ENCODE measurements at places on chromosomes 7 and 10.

DNA sequence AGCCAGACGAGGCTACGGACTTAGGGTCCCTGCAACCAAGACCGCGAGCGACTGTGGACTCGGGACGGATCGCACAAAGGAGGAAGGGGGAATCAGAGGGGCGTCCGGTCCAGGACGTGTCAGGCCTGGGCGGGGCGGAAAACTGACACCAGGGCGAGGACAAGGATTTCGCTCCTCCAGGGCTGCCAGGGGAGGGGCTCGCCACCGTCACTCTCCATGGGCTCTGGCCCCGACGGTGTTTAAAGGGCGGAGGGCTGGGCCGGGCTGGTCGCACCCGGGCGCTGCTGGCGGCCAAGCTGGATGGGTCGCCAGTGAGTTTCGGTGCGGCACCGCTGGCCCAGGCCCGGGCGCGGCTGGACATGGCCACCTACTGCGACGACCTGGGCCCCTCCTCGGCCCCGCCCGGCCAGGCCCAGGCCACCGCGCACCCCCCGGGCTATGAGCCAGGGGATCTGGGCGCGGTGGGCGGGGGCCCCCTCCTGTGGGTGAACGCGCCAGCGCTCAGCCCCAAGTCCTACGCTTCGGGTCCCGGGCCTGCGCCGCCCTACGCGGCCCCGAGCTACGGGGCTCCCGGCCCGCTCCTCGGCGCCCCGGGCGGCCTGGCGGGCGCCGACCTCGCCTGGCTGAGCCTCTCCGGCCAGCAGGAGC lies at the start of gene FOXI2:
Gene FOXI2, plus strand, starts transcription at position 271 of the 648 bp plus-strand sequence. Its CDS starts 89 bp downstream, at position 360.
- no peak for DNase-seq

GRCh38 chr7:1632916-1633785 lies 36.9 kb upstream of the ELFN1 start:
- DNase-seq, result no peak

DNA sequence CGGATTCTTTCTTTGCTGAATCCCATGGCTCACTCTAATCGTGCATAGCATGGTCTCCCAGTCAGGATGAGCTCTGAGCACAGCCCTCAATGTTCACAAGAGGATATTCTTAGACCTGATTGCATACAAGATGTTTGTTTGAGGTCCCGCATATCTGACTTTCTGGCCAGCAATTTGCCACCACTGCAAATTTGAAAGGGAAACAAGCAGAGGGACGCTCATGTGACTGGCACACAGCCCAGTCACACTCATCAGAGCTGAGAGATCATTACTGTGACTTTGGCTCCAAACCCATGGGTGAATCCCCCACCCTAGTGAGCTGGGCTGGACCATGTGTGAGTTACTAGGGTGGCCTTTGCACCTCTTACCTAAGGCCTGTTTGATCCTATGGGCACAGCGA lies 9.9 kb downstream of the TAS2R41 start:
- DNase-seq, result no peak

DNA sequence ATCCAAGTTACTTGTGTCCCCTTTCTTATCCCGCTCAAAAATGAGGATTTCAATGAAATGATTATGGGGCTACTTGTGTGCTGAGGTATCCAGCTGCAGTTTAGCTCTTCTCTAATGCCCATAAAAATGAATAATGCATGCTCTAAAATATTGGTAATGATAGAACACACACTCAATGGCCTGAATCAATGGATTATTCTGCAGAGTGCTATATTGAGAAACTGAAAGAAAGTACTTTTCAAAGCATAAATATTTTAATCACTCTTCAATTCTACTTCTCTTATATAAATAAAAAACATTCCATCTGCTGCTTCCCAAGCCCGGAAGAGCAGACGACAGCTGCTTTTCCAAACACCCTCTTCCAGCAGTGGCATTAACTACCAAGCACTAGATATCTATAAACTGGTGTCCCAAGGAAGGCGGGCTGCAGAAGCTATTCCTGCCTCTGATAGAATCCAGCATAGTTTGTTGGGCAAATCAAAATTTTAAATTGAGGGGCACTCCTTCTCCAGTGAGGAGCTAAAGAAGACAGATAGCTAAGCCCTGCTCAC lies 284.9 kb upstream of the AOAH start:
- DNase-seq, result no peak

DNA sequence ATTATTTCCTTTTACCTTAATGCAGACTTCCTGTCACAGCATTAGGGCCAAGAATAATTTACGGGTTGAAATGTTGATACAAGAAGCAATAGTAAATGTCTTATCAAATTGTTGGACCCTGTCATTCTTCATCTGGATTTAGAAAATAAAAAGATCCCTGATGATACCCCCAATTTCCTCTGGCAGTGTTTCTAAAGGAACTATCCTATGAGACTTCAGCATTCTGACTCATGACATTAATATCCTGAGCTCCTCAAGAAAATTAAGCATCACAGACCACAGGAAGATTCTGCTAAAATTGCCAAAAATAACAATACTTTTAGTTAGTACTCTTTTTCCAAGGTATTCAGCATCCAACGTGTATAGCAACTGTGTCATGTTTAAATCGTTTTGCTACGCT lies 490.5 kb upstream of the ANKRD30A start:
- DNase-seq, result no peak

- no peak for DNase-seq
These were observed 35.3 kb upstream of the SPOCK2 start for GRCh38 chr10:72123616-72124015.

DNA sequence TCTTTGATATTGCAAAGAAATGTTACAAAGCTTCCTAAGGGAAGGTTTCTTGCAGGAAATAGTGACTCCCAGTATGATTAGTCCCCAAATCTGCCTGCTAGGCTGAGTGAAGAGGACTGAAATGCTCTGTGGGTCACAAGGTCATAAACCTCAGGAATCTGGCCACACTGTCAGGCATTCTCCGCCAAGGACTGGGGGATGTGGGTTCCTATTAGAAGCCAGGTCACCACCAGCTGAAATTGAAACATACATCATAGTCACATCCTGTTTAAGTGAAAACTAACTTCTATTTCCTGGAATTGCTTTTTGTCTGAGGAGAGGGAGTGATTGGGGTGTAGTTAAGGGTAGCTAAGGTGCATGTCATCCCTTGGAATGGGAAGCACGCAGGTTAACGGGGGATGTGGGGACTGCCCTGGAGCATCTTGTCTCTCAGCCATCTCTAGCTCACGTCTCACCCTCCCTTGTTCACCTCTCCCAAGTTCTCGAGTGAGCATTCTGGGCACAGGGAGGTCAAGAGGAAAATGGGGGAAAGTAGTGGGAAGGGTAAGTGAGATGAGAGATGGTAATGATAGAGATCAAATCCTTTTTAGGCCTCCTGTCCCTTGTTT lies 12.0 kb upstream of the GSAP start:
- no peak for DNase-seq

DNA sequence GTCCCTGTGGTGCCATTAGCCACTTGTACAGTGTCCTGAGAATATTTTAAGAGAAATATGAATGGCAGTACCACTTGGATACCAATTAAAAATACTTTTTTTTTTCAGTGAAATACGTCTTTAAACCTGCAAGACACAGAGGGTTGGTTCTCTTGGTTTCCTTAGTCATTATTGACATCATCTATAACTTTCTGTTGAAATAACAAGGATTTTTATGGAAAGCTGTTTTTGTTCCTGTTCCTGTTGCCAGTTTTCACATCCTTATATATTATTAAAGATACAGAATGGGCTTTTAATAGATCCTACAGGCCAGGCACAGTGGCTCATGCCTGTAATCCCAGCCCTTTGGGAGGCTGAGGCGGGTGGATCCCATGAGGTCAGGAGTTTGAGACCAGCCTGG lies 579.9 kb downstream of the AUTS2 start:
- no peak for DNase-seq

DNA sequence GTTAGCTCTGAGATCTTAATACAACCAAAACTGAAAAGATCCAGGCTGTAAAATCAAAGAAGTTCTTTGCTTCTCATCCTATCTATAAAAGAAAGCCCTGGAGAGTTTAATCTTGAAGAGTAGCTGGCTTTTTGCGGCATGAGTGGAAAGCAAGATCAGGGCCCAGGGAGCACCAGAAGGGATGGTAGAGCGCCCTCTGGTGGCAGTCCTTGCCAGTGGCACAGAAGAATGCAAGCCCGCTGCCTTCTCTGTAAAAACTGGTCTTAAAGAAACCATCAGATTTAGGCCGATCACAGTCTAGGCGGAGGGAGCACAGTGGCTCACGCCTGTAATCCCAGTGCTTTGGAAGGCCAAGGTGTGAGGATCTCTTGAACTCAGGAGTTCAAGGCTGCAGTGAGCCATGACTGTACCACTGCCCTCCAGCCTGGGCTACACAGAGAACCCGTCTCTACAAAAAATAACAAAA lies 35.6 kb downstream of the CPN1 start:
- DNase-seq, result peak; percentile 75
